Activated T-cell treated with anti-CD3 and anti-CD28 coated beads, Interleukin-2, amount 50 U/mL, for 48 hours (primary cell): ENCODE measurements at places on chromosomes 13 and 19.

- no peak for DNase-seq
These were observed 790 bp upstream of the SUGT1 start for GRCh38 chr13:52651897-52652195.

GRCh38 chr13:111939666-111940278 is 127.2 kb upstream of the SOX1 start:
- DNase-seq, result no peak

- no peak for DNase-seq
These were observed 251.9 kb downstream of the COL4A1 start for GRCh38 chr13:110055089-110055488.

- no peak for DNase-seq
These were observed 617 bp upstream of the IQCN start for GRCh38 chr19:18274781-18275356.

DNA sequence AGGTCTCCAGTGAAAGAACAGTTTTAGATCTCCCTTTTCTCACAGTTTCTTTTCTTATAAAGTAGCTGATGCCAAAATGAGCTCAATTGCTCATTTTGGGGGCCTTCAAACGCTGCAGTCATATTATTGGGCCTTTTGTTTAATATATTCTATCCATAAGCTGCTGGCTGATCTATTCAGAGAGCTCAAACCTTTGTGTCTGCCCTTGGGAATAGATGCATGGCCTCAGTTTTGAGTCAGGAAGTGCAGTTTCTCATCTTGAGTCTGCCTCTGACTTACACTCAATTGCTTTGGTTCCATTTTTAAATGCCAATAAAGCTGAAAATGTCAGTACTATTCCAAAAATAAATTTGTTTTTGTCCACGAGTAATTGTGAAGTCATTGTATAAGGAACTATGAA is 468.9 kb downstream of the KLF12 start:
- no peak for DNase-seq

- DNase-seq, result no peak
These were observed 73.7 kb upstream of the NPAS1 start for GRCh38 chr19:46945694-46946489.

GRCh38 chr19:31881988-31882387 is 463.4 kb upstream of the ZNF507 start:
- DNase-seq, result no peak

GRCh38 chr13:24625870-24626849 is 54.0 kb upstream of the ATP12A start:
- DNase-seq, result no peak

GRCh38 chr13:49532593-49532992 is 36.8 kb downstream of the PHF11 start:
- no peak for DNase-seq

GRCh38 chr19:46210669-46211068 is 18.9 kb upstream of the IGFL1 start:
- no peak for DNase-seq

GRCh38 chr19:24000656-24001055 is 86.0 kb downstream of the ZNF726 start:
- DNase-seq, result no peak

DNA sequence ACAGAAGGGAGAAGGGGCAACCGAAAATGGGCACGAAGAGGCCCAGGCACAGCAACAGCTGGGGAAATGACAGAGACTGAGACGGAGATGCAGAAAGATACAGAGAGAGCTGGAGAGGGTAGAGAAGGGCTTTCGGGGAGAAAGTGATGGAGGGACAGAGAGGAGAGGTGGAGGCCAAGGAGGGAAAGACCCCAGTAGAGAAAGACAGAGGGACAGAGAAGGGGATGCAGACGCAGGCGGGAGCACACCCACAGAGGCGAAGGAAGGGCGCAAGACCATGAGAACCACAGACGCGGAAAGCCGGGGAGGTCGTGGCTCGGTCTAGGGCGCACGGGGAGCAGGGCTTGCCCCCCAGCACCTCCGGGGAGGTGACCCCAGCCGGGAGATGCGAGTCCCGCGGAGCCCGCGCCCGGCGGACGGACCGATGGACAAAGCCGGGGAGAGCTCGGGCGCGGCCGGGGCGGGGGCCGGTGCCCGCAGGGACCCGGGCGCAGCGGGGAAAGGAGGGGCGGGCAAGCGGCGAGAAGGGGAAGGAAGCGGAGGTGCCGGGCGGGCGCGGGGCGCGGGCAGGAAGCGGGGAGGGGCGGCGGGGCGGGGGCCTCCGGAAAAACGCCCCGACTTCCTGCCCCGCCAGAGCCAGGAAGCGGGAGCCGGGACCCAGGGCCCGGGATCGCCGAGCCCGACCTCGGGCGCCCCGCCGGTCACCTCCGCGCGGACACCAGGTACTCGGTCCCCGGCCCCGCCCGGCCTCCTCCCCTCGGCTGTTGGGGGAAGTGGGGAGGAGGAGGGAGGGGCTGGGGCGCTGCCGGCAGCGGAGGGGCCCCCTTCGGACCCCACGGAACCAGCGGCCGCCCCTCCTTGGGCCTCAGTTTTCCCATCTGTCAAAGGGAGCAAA is at the start of gene ARHGEF1:
Gene ARHGEF1 (plus strand): TSS at position 617 of the 895 bp plus-strand sequence. CDS start 4,899 bp downstream, outside the sequence.
- peak; percentile 77 for DNase-seq

DNA sequence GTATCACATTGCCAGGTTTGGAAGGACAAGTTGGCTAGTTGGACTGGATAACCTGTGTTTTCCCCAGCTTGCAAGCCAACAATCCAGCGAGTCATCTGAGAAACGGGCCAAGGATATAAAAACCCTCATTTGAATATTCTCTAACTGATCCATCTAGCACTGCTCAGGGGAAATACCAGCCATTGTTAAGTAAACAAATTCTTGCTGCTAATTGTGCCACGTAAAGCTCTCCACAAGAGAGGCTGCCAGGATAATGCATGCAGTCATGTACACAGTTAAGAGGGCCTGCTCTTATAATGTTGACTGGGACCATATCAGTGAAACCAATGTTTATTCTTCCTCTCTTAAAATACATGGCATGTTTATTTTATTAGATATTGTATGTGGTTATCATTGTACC is 663.2 kb upstream of the SGCG start:
- no peak for DNase-seq

DNA sequence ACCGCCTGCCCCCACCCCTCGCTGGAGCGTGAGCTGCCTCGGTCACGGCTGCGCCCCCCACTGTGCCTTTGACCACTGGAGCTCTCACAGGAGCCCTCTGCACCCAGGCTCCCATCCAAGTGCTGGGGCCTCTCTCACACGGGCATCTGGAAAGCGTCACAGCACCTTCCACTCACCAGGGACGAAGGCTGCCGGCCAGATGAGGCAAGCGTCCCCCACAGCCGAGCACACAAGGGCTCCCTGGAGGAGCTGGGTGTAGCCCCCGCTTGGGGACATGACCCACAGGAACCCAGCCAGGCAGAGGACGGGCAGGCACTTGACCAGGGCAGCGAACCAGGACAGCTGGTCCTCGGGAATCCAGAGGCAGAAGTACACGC is 560 bp downstream of the TMEM86B start:
- no peak for DNase-seq

DNA sequence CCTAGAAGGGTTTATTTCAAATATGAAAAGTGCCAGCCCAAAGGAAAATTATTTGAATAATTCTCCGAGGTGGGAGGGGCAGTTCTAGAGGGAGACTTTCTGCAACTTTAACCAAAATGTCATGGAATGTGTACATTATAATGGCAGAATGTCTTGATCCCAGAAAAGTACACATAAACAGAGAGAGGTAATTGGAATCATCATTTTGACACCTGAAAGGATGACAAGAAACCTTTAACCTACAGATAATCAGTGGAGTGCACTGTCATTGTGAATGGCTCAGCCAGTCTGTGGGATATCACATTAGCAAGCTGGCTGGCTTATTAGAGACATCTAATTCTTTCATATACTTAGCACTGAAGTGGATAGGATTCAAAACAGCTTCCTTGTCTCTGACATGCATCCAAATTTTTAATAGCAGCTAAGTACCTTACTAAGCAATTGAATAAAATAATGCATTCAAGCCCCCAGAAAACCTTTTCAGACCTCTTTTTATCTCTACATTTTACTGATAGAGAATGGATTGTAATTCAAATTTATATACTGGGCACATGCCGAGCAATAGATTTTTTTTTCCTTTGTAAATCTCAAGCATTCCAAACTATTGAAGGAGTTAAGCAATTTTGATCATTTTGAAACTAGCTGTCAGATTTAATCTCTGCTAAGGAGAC is 468.6 kb downstream of the COG6 start:
- DNase-seq, result no peak

- DNase-seq, result no peak
These were observed 1039.5 kb upstream of the SLC10A2 start for GRCh38 chr13:104105418-104106355.

DNA sequence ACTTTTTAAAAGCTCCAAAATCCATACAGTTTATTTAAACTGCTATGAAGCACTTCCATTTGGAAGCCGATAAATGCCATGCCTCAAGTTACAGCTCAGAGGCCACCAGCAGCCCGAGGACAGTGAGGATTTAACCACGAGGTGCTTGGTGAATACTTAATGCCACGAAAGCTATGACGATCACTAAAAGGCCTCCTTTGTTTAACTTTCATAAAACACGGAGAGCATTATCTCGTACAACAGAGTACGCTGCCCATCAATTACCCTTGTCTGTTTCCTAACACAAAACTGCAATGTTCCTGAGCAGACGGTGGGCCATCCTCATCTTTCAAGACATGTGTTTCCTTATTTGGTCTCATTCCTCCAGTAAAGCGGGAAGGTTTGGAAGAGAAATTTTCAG is 58.4 kb downstream of the PEPD start:
- DNase-seq, result no peak

DNA sequence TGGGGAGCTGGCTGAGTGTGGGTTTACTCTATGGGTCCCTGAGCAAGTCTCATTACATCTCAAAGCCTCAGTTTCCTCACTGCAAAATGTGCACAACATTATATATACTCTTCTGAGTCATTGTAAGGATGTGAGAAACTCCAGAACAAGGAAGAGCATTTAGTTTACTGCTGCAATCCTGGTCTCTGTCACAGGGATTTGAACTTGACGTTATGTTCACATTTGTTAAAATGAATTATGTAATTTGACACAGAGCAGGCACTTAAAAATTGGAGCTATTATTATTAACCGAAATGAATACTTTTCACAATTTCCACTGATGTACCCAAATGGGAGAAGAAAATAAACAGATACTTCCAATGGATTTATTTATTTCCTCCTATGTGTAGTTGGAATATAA is 101.0 kb downstream of the STARD13 start:
- DNase-seq, result no peak

DNA sequence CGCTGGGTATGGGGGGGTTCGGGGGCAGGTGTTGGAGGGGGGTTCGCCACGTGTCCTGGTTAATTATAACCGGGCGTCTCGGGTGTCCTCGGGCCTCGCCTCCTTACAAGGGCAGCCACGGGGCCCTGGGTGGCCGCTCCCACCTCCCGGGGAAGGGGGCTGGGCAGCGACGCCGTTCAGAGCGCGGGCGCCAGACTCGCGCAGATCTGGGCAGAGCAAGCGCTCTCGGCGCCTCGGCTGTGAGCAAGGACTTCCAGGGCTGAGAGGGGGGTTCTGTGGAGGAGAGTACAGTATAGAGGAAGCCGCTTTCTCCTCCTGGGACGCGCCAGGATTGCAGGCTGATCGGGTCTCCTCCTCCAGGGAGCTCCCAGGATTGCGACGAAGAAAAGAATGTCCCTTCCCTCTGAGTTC is 1.0 kb upstream of the CKM start:
- no peak for DNase-seq

- DNase-seq, result peak; percentile 34
These were observed 27.9 kb upstream of the NDUFS7 start for GRCh38 chr19:1355568-1356507.

DNA sequence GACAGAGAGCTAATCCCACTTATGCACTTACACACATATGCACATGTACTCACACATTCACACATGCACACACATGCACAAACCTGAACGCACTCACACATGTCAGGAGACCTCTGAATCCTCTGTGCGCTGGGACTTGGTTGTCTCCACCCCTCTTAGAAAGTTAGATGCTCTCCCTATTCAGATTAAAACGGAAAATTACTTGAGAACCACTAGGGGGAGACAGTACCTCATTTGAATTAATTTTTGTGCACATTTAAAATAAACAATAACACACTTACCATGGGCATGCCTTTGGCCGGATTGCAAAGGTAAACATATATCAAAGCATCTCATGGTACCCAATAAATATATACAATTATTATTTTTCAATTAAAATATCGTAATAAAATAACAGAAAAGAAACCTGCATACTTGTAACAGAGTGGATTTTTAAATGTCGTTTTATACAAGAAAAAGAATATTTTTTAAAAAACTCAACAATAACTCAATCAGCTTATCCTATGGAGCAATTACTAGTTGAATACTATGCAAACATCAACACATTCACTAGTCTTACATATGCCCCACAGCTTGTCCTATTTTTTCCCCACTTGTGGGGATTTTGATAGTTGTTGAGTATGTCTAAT is 9.5 kb upstream of the LILRB4 start:
- DNase-seq, result no peak

DNA sequence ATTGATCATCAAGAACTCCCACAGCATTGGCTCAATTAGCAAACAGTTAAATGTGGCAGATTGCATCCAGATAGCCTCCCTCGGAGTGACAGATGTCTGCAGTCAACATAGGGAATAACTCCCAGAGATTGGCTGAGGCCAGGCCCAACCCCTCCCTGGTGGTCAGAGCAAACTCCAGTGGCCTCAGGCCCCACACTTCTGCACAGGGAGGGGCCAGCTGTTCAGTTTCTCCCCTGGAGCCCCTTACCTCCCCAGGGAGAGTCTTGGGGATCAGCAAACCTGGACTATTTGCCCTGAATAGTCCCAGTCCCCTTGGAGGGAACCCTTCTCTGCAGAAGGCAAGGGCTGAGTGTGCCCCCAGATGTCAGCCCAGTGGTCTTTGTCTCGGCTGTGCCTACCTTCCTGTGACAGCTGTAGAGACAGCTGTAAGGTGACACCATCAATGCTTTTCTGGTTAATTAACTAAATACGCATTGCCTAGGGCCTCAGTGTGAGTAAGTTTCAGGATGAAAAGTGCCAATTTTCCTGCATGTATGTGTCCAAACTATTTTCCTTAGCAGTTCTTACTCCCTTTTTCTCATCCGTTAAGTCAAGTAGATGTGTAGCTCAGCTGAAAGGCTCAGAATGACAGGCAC is 102.7 kb upstream of the UQCRFS1 start:
- no peak for DNase-seq
